ENCODE measurements at places on chromosomes 11 and 22.

DNA sequence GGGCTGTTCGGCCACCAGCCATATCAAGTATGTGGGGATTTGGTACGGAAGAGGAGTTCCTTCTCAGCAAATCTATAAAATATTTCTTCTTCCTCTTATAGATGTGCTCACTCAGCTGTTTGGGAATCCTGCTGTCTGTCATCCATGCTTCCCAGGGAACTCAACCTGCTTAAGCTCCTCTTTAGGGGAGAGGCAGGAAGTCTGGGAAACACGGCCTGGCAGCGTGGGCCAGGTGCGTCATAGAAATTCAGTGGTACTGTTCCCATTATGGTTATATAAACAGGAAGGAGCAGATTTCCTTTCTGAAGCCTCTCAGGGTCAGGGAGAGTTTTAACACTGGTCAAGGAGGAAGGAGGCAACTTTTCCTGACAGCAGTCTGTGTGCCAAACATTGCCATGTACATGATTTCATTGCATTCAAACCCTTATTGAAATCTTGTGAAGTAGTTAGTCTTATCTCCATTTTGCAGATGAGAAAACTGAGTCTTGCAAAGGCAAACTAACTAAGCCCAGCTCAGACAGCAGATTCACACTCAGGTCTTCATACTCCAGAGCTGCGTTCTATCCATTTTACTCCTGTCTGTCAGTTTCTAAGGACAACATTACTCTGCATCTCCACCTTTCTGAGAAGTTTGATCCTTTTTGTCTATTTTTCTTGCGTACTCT is 35.4 kb upstream of the AMOTL1 start:
- DNase-seq: no peak

DNA sequence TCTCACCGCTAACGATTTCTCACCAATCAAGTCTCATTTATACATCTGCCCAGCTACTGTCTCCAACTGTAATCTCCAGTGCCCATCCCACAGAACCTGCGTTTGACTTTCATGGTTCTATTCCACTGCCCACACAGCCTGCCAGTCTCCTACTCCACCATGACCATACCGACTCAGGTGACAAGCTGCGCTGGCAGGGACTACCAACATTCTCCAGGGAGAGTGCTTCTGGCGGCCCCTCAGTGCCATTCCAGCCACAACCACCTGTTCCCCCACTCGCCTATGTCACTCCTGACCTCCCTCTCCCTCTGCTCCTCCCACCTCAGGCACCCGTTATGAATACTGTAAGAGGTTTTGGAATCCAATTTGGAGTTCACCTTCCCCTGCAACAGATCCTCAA is 108.5 kb upstream of the BID start:
- no peak for DNase-seq

- no peak for DNase-seq
These were observed 47.1 kb upstream of the SYT13 start for GRCh38 chr11:45333001-45333971.

GRCh38 chr11:17762309-17762974 is 27.9 kb downstream of the KCNC1 start:
- DNase-seq: no peak

GRCh38 chr11:36086366-36086765 is 142.5 kb downstream of the LDLRAD3 start:
- DNase-seq: no peak

- DNase-seq: no peak
These were observed 4.3 kb upstream of the LRP5 start for GRCh38 chr11:68308068-68308467.

DNA sequence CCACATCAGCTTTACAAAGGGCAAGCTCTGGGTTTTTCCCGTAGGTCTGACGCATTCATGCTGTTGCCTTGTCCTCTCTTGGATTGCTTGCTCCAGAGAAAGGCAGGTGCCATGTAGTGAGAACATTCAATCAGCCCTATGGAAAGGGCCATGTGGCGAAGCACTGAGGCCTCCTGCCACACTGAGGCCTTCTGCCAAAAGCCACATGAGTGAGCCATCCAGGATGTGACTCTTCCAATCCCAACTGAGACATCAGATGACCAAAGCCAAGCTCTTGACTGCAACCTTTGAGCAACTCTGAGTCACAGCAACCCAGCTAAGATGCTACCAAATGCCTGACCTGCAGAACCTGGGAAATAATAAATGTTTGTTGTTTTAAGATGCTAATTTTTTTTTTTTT is 9.0 kb upstream of the PANX3 start:
- no peak for DNase-seq

GRCh38 chr11:19560156-19560555 is 152.5 kb upstream of the NAV2 start:
- DNase-seq: no peak

- no peak for DNase-seq
These were observed 47.6 kb upstream of the PARVG start for GRCh38 chr22:44133161-44133560.

DNA sequence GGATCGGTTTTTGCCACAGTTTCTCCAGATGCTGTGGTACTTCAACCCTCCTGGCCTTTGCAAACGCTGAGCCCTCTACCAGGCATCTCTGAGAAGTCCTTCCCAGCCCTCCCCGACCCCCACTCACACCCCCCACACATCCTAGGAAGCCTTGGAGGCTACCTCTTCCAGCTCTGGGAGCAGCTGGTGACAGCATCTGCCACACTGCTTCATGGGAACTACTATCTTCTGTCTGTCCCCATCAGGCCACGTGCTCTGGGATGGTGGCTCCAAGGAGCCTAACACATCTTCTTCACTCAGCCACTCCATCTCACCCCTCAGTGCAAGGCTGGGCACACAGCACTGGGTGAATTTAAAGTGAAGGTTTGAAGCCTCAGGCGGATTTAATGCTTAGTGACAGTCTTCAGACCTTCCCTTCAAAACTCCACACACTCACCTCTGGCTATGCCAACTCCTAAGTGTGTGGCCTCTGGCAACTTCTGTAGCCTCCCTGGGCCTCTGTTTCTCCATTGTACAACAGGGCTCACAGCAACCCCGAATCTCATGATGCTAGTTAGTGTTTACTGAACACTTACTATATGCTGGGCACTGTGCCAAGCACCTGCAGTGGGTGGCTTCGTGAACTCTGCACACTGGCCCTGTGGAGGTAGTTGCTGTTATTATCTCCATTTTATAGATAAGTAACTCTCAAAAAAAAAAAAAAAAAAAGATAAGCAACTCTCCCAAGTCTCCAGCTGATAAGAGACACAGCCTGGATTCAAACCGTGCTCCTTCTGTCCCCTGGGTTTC is 7.3 kb upstream of the TP53I11 start:
- no peak for DNase-seq

DNA sequence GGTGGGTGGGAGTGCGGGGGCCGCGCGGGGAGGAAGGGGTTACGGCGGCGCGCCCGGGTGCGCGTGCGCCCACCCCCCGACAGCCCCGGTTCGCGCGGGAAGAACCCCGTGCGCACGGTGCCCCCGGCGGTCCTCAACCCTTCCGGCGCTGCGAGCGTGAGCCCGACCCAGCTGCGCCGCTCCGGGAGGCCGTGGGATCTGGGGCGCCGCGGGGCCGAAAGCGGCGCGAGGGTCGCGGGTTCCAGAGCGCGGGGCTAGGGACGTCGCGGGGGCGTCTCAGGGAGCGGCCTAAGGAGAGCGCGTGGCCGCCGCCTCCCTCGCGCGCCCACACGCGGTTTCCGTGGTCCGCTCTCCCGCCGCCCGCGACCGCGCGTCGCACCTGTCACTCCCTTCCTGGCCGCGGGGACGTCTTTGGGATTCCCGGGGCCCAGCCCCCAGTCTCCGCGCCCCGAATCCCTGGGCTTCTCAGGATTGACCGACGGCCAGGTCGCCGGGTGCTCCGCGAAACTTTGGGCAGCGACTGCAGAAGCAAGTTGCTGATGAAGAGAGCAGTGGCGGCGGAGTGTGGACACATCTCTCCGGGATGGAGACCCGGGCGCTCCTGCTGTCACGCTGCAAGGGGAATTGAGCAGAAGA is 582 bp downstream of the SREBF2 start:
- no peak for DNase-seq

DNA sequence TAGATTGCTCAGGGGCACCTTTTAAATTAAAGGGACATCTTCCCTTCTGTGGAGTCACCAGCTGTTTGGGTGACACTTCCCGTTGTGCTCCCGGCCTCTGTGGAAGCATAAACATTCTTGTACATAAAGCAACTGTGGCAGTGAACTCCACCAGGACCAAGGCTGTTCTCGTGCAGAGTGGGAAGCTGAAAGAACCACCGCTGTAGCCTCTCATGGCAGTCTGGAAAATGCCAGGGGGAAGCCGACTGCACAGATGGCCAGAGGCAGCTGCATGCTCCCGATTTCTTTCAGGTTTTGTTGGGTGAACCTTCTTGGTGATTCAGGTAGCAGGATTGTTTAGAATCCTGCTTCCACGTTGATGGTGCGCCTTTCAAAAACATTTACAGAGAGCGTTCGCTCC is 10.3 kb downstream of the UBASH3B start:
- DNase-seq: no peak

- no peak for DNase-seq
These were observed 25.1 kb downstream of the LGR4 start for GRCh38 chr11:27447288-27448183.

DNA sequence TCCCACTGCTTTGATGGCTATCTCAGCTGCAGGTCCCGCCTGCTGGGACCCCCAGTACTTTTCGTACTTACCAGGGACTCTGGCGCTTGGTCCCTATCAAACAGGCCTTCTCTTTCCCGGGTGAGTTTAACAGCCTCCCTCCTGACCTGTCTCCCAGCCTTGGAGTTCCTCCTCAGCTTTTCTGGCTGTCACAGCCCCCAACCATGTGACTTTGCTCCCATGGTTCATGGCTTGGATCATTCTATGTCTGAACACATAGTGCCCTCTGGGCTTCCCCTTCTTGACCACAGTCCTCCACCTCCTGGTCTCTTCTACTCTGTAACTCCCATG is 56.9 kb downstream of the PARVA start:
- no peak for DNase-seq

DNA sequence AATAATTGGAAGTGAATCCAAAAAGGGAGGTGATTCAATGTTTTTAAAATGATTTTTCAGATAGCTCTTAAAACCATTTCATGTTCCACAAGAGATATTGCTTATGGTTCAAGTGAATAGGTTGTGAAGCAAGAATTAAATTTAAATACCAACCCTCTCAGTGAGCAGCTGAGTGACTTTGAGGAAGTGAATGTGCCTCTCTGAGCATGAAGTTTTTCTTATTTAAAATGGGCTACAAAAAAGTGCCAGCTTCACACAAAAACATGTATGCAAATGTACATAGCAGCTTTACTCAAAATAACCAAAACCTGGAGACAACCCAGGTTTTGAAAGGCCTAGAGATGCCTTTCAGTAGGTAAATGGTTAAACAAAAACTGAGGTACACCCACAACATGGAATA is 35.5 kb upstream of the GAB4 start:
- no peak for DNase-seq

GRCh38 chr22:44865193-44866057 is 113.0 kb downstream of the ARHGAP8 start:
- no peak for DNase-seq

- DNase-seq: no peak
These were observed 35.6 kb downstream of the SERPINH1 start for GRCh38 chr11:75597636-75598035.

- no peak for DNase-seq
These were observed 37.0 kb downstream of the PC start for GRCh38 chr11:66920978-66921784.

GRCh38 chr22:38051900-38052862 is 5.0 kb upstream of the PICK1 start:
- peak; percentile 71 for DNase-seq

GRCh38 chr11:16511116-16512114 is 155.1 kb upstream of the SOX6 start:
- no peak for DNase-seq

- DNase-seq: peak; percentile 5
These were observed 92.9 kb downstream of the DYNC2H1 start for GRCh38 chr11:103202048-103202651.

DNA sequence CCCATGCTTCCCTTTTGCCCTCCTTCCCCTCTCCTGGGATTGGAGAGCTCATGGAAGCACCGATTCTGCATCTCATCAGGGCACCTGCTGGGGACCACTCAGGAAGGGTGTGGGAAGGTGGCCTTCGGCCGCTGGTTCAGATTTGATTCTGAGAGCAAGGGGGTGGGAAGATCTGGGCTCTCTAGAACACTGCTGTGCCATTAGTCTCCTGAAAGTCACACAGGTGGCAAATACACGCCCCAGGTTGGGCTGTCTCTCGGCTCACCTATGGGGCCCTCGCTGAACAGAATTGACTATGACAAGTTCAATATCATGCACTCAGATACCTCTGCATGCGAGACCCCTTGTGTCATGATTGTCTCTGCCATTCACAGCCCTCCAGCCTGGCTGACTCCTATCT is 12.8 kb upstream of the APOBEC3A start:
- DNase-seq: no peak

DNA sequence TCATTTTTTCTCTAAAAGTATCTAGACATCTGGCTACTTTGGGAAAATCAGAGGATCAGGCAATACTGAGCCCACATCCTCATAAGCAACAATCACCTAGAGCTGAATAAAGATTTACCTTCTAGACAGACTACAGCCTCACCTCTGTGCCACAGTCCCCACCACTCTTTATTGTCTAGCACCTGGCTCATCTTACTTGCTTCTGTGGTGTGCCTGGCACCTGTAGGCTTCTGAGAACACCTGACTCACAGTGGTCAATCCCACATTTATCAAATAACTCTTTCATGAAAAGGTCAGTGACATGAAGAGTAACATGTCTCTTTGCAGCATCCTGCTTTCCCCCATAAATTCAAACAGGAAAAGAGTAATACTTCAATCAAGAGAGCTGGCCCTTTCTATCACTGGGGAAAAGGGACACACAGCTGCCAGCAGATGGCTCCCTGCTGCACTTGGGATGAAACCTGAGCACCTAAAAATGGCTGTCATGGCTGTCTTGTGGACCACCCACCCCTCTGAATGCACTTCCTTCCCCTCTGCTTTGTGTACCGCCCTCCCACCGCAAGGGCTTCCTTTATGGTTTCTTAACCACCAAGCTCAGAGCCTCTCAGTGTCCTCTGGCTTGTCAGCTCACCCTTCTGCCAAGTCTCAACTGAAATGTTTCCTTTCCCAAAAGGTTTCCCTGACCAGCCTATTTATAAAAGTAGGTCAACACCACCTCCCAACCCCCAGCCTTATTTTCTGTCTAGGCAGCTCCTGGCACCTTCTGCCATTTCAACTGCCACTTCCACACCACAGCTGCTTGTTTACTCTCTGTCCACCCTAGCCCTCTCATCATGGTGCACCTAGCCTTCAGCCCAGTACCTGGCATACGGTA is 9.3 kb downstream of the TFIP11 start:
- no peak for DNase-seq

- no peak for DNase-seq
These were observed 561 bp downstream of the TRMT112 start for GRCh38 chr11:64316672-64317324.

- no peak for DNase-seq
These were observed 109.5 kb downstream of the CCDC81 start for GRCh38 chr11:86483940-86484794.
